ENCODE measurements at places on chromosomes 5 and 9.

- DNase-seq: no peak
Measured at GRCh38 chr9:69020301-69021145, 6.6 kb upstream of the PRKACG start.

GRCh38 chr5:39187831-39188731 is 31.3 kb downstream of the FYB1 start:
- no peak for DNase-seq

DNA sequence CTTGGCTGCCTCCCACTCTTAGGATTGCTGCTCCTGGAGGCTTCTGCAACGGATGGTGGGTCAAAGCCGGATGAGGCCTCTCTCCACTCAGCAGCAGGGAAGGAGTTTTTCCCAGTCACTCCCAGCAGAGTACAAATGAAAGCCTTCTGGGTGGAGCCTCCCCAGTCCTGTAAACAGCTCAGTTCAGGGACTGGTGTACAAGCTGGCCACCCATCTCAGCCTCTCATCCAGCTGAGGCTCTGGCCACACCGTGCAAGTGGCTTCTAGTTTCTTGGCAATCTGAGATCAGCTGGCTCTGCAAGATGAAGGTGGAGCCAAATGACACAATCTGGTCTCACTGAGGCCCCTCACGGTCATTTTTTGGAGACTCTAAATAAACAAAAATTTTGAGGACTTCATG is 10.0 kb downstream of the GPX3 start:
- no peak for DNase-seq

DNA sequence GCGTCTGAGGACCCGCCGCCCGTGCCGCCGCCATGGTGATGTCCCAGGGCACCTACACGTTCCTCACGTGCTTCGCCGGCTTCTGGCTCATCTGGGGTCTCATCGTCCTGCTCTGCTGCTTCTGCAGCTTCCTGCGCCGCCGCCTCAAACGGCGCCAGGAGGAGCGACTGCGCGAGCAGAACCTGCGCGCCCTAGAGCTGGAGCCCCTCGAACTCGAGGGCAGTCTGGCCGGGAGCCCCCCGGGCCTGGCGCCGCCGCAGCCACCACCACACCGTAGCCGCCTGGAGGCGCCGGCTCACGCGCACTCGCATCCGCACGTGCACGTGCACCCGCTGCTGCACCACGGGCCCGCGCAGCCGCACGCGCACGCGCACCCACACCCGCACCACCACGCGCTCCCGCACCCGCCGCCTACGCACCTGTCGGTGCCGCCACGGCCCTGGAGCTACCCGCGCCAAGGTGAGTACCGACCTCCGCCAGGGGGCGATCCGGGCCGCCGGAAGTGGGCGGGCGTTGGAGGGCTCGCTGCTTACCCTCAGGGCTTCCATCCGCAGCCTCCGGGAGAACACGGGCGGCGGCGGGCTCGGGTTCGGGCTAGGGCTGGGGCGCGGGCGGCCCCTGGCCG is 8.5 kb downstream of the PRR7 start:
- peak; percentile 62 for DNase-seq

DNA sequence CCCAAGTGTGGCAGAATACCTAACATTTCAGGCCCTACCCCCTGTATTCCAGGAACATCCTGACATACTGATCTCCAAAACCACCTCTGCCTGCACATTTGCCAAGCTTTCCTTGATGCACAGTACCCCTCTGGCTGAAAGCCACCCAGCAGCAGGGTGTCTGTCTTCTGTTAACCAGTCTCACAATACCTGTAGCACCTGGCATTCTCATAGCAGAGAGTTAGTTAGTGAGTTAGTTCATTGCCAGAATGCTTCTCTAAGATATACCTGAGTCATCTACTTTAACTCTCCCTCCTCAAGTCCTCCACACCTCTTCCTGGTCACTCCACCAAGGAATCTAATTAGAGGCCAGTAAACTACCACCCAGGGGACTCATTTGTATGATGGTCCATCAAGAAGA is 46.1 kb upstream of the IL7R start:
- DNase-seq: no peak

DNA sequence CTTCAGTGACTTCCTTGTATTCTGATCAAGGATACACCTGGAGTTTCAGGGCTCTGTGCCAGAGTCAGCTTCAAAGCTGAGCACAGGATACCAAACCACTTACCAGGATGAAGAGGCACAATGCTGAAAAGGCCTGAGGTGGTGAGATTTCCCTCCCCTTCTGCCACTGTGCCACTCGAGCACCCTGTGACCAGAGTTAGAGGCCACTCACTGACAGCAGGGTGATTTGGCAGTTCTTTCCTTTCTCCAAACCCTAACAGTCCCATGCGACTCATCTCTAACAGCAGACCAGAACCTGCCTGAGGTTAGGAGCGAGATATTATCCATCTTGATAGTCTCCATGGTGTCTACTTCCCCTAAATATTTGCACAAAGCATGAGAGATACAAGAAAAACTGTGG is 1.8 kb downstream of the PLGRKT start:
- no peak for DNase-seq

DNA sequence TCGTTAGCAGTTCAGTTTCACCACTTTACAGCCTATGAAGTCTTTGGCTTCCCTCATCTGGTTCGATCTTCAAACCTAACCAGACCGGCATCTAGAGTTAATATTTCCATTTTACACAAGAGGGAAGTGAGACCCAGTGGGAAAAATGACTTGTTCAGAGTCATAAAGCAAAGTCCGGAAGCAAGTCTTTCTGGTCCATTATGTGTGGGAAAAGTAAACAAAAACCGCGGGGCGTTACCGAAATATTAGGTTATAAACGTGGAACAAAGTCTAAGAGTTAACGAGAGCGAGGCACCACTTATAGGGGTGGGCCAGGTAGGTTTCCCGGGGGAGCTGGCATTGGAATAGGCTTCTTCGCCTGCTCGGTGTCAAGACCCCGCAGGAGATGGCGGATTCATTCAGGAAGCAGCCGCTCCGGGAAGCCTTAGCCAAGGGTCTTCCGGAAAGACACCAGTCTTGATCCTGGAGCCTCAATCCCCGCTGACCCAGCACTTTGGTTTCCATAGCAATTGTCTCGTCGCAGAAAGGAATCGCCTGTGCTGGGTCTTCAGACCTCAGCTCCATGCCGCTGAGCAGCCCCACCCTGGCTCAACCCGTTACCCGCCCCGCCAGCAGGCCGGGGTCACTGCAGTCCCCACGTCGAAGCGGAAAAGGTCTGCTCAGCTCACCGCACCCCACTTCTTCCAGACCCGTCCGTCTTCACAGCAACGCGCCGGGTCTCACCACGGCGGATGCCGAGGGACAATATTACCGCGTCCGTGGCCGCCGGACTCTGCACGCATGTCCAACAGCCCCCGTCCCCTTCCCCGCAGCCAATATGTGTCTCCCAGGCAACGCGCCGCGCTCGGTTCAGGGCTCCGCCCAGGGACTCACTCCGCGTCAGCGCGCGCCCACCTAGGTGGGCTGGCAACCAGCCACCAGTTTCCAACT is at the start of gene C5orf52:
Gene C5orf52 (plus strand): TSS at position 872 of the 930 bp plus-strand sequence. CDS start 82 bp downstream, outside the sequence.
- no peak for DNase-seq

Measured in NCI-H2081 treated with DMSO at 0.1 percent for 48 hours (cell line).